Endodermal cell (in vitro differentiated cells): ENCODE measurements at places on chromosomes 5 and 9. TPM values are rescaled to one million over a fixed set of nuclear protein-coding genes. Genes with fewer than 3 reads are reported as not detected.

DNA sequence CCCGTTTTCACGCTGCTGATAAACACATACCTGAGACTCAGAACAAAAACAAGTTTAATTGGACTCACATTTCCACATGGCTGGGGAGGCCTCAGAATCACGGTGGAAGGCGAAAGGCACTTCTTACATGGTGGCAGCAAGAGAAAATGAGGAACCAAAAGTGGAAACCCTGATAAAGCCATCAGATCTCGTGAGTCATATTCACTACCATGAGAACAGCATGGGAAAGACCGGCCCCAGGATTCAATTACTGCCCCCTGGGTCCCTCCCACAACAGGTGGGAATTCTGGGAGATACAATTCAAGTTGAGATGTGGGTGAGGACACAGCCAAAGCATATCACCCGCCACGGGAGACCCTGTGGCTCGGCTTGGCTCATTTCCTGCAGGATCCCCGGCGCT, 20.2 kb downstream of the EXD3 start:
- no peak for DNase-seq

Gene PKD2L2
- not detected in 3 replicates for total RNA-seq

GRCh38 chr9:134807716-134808446, 72.7 kb upstream of the FCN2 start:
- no peak for DNase-seq

- DNase-seq = peak; percentile 51
Observed at GRCh38 chr5:158534203-158534602, 565.5 kb downstream of the EBF1 start.

- DNase-seq = no peak
Observed at GRCh38 chr9:87793292-87793691, 67.4 kb downstream of the CTSL start.

DNA sequence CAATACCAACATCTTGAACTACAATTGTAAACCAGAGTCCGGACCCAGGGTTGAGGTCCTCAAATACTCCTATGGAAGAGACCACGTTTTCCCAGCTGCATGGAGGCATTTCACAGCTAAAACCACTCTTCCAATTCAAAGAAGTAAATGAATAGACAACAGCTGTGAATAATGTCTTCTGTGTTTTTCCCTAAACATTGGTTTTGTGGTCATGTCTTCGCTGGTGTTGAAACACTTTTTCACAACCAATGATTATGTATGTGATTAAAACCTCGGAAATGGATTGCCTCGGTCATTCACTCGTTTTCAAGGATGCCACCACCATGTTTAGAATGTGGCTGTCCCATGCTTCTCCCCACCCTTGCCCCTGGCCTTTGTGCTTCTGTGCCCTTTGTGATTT, 9.4 kb upstream of the TENT4A start:
- DNase-seq = no peak

Gene PHYHD1
- total RNA-seq = 15.5 and 18.0 TPM in 2 replicates

DNA sequence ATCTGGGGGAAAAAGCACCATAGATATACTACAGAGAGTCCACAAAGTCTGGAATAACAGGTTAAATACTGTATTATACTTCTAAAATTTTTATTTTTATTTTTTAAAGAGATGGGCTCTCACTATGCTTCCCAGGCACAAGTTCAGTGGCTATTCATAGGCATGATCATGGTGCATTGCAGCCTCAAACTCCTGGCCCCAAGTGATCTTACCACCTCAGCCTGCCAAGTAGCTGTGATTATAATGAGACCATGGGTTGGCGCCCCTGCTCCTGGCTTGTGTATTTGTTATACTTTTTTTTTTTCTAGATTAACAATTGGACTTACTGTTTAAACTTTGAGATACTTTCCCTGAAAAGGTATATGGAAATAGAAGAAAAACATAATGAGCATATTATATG, 25.9 kb downstream of the ERBIN start:
- no peak for DNase-seq

Gene SPATA6L
- 0.88 to 1.3 TPM (median 1.2 TPM) in 3 replicates for total RNA-seq

Gene ADAMTS13
- total RNA-seq = 9.2 and 13.5 TPM in 2 replicates

Gene C5
- total RNA-seq = 91.6 to 103 TPM (median 96.6 TPM) in 3 replicates

GRCh38 chr5:116075191-116075831, 9.5 kb upstream of the COMMD10 start:
- no peak for DNase-seq

GRCh38 chr9:1878811-1879210, 136.3 kb upstream of the SMARCA2 start:
- DNase-seq = no peak

Gene PCDHGC3
- 13.9 and 17.8 TPM in 2 replicates for total RNA-seq

Gene CCL19
- not detected in 3 replicates for total RNA-seq

Gene CCNJL
- total RNA-seq = 10.4 to 18.7 TPM (median 18.6 TPM) in 3 replicates

Gene EQTN
- not detected in 2 replicates for total RNA-seq

DNA sequence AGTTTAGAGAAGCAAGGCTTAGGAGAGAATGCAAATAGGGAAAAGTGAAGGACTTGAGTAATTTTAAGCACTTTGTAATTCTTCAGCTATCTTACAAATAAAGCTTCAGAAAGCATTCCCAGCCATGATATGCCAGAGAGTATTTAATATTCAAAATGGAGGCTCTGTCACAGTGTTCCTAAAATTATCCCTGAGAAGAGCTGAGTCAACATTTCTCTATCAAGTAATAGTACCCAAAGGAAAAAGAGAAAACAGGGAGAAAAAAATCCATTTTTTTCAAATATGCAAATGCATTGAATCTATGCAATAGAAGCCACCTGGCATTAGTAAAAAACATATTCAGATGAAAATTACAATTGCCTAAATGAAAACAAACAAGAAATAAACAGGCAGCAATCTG, 392.6 kb upstream of the FAM174A start:
- DNase-seq = no peak

GRCh38 chr5:93100976-93101375, 480.0 kb downstream of the NR2F1-AS1 start:
- no peak for DNase-seq

Gene STKLD1
- total RNA-seq = 0.68 to 2.0 TPM in 2 of 3 replicates, not detected in the other

Gene CEL
- 2.6 and 3.3 TPM in 2 replicates for total RNA-seq

Gene EDIL3
- 17.5 and 22.5 TPM in 2 replicates for total RNA-seq

DNA sequence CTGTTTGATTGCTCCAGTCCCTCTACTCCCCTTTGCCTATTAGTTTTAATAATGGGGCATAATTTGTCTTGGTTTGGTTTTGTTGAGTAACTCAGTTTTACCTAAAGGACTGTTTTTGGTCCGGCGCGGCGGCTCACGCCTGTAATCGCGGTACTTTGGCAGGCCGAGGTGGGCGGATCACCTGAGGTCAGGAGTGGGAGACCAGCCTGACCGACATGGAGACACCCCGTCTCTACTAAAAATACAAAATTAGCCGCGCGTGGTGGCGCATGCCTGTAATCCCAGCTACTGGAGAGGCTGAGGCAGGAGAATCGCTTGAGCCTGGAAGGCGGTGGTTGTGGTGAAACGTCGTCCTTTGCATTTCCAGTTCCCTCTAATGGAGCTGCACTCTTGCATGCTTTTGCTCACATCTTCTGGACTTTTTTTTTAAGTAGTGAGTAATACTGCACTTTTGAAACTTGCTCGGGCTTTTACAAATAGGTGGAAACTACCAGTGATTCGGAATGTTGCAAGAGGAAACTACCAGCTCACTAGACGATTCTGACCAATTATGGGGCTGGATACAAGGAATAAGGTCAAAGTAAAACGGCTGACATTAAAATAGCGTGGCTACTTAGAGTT, 721 bp upstream of the MAML1 start:
- DNase-seq = peak; percentile 61

- no peak for DNase-seq
Observed at GRCh38 chr9:8802242-8802641, 1002.7 kb upstream of the DMAC1 start.

DNA sequence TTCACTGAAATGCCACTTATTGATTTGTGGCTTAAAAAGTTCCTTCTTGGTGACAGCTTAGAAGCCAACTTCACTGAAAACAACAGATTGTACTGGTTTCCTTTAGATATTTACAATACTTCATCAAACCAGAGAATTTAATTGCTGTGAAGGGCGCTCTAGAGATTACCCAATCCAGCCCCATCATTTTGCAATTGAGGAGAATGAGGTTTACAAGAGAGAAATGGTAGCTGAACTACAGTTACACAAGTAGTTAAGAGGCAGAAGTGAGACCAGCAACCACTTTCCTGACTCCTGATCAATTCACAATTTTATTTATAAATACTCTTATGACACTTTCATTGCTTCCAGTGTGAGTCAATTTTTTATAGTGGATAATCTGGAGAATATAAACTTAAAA, 103.5 kb upstream of the APC start:
- no peak for DNase-seq
